Spleen (tissue), 13 donors: ENCODE measurements at places on chromosomes 6 and 20. TPM values are rescaled to one million over a fixed set of nuclear protein-coding genes. Genes with fewer than 3 reads are reported as not detected.

DNA sequence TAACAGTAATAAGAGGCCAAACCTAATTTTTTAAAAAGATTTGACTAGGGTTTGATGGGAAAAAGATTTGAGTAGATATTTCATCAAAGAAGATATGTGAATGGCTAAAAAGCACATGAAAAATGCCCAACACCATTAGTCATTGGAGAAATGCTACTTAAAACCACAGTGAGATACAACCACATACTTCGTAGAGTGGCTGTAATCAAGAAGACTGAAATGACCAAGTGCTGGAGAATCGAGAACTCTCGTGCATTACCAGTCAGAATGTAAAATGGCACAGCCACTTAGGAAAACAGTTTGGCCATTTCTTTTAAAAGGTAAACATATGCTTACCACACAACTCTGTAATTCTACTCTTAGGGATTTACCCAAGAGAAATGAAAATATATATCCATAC lies 175.5 kb downstream of the EYA2 start:
- H3K4me1 ChIP-seq, result no peaks in the 10 kb centered on the region
- H3K27me3 ChIP-seq, result no peaks in the 10 kb centered on the region
- H3K4me3 ChIP-seq, result no peak overlapping the region
- H3K36me3 ChIP-seq, result no peaks in the 10 kb centered on the region
- H3K27ac ChIP-seq, result no peak overlapping the region

The HLA-DRA gene
- 1,439 TPM for total RNA-seq

DNA sequence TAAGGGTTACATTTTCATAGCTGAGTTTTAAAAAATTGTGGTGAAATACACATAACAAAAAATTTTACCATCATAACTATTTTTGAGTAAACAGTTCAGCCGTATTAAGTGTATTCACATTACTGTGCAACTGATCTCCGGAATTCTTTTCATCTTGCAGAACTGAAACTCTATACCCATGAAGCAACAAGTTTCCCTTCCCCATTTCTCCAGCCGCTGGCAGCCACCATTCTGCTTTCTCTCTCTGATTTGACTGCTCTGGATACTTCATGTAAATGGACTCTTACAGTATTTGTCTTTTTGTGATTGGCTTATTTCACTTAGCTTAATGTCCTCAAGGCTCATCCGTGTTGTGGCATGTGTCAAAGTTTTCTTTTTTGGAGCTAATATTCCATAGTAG lies 341.6 kb downstream of the QKI start:
- no peak overlapping the region for H3K27ac ChIP-seq
- no peaks in the 10 kb centered on the region for H3K36me3 ChIP-seq
- no peak for DNase-seq
- H3K4me3 ChIP-seq, result no peak overlapping the region

The OR5V1 gene
- not detected for total RNA-seq

GRCh38 chr20:16573001-16573965 lies at the start of gene KIF16B:
Gene KIF16B, minus strand, starts transcription at chr20:16573448. Its CDS starts 173 bp downstream, at chr20:16573275.
- DNase-seq, result peak; percentile 97
- no peaks in the 10 kb centered on the region for H3K36me3 ChIP-seq
- H3K4me3 ChIP-seq, result peak within 1 kb of the TSS; percentile 97

- no peak overlapping the region for H3K27ac ChIP-seq
- H3K27me3 ChIP-seq, result no peaks in the 10 kb centered on the region
- peaks cover 8% of the 10 kb centered on the region for H3K4me1 ChIP-seq
Measured at GRCh38 chr6:139712830-139713229, 338.4 kb upstream of the CITED2 start.

DNA sequence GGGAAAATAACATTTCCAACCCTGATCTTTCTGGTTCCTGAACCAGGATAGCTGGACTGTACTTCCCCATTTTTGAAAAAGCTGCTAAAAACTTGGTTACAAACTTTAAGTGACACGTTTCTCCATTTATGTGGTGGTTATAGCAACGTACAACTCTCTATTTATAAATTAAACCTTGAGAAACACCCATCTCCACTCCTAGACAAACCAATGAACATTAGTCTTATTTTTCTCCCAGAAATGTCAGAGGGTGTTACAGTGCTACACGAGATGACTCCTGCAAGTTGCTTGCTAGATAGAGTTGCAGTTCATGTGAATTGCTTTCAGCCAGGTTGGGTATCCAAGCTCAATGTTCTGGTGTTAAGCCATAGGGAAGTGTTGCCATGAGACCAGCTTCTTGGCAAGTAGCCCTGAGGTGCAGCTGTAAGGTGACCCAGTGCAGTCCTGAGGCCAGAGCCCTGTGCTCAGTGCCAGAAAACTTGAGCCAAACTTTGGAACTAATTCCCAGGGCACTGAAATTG lies 51.3 kb upstream of the REV3L start:
- no peaks in the 10 kb centered on the region for H3K27me3 ChIP-seq
- no peak overlapping the region for H3K27ac ChIP-seq
- no peaks in the 10 kb centered on the region for H3K36me3 ChIP-seq
- no peak overlapping the region for H3K4me3 ChIP-seq
- peaks cover 20% of the 10 kb centered on the region for H3K4me1 ChIP-seq

The ELOVL5 gene
- 96.7 TPM for total RNA-seq

The TASP1 gene
- total RNA-seq, result 14.5 TPM

The RIPK1 gene
- 31.3 TPM for total RNA-seq

The SYNDIG1 gene
- total RNA-seq, result 1.7 TPM

- no peak for DNase-seq
- no peaks in the 10 kb centered on the region for H3K4me1 ChIP-seq
- H3K27ac ChIP-seq, result no peak overlapping the region
- no peaks in the 10 kb centered on the region for H3K27me3 ChIP-seq
Measured at GRCh38 chr6:57135885-57136284, 36.2 kb upstream of the BAG2 start.

DNA sequence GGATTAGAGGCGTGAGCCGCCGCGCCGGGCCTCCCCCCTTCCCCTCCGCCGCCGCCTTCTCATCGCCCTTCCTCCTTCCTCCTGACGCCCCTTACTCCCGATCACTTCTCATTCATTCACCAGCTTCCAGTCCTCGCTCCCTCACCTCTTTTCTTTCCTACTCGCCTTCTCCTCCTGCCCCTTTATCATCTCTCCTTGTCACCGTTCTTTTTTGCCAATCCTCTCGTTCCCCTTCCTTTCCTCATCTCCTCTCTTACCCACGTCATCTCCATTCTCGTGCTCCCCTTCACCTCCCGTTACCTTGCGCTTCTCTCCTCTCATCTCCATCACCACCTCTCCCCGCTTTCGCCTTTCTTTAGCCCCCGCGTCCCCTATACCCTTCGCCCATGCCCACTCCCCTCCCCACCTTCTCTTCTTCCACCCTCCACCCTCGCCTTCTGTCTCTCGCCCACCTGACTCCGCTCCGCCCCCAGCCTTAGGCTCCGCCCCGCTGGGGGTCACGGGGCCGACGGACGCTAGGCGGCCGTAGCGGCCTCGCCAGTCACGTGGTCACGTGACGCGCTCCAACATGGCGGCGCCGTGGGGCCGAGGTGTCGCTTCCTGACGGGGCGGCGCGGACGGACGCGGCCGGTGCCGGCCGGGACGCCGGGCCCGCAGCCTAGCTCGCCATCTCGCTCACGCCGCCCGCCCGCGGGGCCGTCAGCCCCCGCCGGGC lies at the start of gene ARFGEF2:
Gene ARFGEF2 (plus strand): TSS at position 544 of the 715 bp plus-strand sequence. CDS start 179 bp downstream, outside the sequence.
- DNase-seq, result peak; percentile 99
- H3K27me3 ChIP-seq, result no peaks in the 10 kb centered on the region
- H3K27ac ChIP-seq, result peak within 1 kb of the TSS; percentile 96
- H3K4me1 ChIP-seq, result peaks cover 40% of the 10 kb centered on the region

DNA sequence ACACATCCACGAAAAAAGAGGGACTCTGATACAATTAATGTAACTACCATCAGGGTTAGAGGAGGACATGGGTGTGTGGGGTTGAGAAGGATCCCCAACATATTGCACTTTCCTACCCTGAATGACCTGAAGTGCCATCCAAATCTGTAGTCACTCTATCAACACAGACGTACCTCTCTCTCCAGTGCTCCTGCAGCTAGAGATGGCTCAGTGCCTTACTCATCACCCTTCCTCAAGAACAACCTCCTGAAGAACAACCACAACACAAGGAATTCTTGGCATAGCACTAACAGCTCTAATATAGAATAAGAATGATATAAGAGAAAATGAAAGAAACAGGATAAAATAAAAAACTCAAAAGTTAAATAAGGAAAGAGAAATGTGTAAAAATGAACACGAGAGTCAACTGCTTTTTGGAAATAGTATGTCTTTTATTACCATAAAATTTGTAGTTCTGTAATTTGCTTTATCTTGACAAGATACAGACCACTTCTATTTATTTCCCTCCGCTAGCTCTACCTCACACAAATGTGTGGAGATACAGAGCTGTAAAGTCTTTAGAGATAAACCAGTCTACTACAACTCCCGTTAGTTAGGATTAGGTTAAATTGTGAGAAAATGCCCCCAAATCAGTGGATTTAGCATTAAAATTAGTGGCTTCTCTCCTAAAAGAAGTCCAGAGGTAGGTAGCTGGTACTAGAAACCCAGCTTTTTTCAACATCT lies 63.9 kb downstream of the REV3L start:
- no peak overlapping the region for H3K4me3 ChIP-seq
- H3K27ac ChIP-seq, result no peak overlapping the region
- H3K27me3 ChIP-seq, result no peaks in the 10 kb centered on the region
- H3K36me3 ChIP-seq, result peaks cover 19% of the 10 kb centered on the region

- H3K4me3 ChIP-seq, result no peak overlapping the region
- H3K27me3 ChIP-seq, result no peaks in the 10 kb centered on the region
- DNase-seq, result no peak
- no peak overlapping the region for H3K27ac ChIP-seq
Measured at GRCh38 chr6:67391955-67392354, 1243.1 kb upstream of the ADGRB3 start.
